ENCODE measurements at places on chromosomes 3 and 15.

GRCh38 chr3:126487151-126487771 lies 11.6 kb upstream of the ZXDC start:
- no peak overlapping the region for H3K4me3 ChIP-seq
- H3K4me1 ChIP-seq: peaks cover 4% of the 10 kb centered on the region

DNA sequence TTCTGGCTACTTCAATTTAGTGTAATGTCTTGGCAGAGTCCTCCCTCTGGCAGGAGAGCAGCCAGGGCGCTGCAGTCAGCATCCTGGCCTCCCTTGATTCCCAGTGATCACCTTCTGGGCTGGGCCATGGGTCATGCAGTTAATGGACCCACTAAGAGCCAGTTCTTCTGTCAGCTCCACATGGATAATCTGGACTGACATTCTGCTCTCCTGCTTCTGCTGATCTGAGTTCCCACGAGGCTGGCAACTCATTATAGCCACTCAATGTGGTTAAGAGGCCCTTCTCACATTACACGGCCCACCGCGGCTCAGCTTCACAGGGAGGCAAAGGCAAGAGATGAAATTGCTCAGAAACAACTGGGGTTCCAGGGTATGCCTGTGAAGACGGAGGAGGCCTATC lies 94.0 kb downstream of the WDR76 start:
- no peak overlapping the region for H3K27ac ChIP-seq
- H3K27me3 ChIP-seq: no peaks in the 10 kb centered on the region
- H3K4me1 ChIP-seq: peaks cover 15% of the 10 kb centered on the region
- DNase-seq: no peak

DNA sequence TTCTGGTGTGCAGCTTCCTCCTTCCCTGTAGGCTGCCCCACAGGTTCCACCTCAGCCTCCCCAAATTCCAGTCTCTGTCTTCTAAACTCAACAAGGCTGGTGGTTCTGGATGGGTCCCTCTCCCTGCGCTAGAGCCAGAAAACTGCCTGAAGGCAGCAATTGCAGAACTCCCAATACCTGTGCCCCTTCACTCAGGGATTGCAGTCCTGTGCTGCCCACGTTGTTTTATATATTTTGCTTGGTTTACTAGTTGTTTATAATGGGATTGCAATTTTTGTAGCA lies 14.8 kb upstream of the NPTN start:
- H3K4me1 ChIP-seq: no peaks in the 10 kb centered on the region
- H3K4me3 ChIP-seq: no peak overlapping the region
- H3K27ac ChIP-seq: no peak overlapping the region
- no peaks in the 10 kb centered on the region for H3K36me3 ChIP-seq
- no peak for DNase-seq

DNA sequence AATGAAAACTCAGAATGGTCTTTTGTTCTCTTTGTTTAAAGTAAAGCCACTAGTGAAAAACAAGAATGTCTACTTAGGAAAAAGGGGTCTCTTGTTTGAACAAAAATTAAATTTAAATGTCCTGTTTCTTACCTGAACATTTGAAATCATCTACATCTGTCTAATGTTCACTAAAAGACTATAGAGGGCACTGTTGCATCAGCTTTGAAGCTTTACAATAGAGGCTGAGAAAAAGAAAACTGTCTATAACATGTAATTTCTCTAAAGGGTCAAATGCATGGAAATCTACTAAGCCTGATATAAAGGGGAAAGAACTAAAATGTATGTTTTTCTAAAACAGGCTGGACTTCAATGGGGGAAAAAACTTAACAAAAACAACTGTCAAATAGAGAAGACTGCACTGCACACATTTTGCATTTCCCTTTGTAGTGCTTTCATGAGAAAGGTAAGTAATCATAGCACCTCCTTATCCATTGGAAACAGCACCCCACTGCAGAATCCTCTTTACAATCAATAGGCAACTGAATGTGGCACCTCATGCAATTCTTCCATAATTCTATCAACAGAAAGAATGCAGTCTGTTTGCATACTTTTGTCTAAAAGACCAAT lies 26.3 kb downstream of the DPH6 start:
- no peaks in the 10 kb centered on the region for H3K36me3 ChIP-seq
- no peak for DNase-seq
- H3K27ac ChIP-seq: no peak overlapping the region
- H3K27me3 ChIP-seq: no peaks in the 10 kb centered on the region
- H3K4me1 ChIP-seq: peaks cover 24% of the 10 kb centered on the region

DNA sequence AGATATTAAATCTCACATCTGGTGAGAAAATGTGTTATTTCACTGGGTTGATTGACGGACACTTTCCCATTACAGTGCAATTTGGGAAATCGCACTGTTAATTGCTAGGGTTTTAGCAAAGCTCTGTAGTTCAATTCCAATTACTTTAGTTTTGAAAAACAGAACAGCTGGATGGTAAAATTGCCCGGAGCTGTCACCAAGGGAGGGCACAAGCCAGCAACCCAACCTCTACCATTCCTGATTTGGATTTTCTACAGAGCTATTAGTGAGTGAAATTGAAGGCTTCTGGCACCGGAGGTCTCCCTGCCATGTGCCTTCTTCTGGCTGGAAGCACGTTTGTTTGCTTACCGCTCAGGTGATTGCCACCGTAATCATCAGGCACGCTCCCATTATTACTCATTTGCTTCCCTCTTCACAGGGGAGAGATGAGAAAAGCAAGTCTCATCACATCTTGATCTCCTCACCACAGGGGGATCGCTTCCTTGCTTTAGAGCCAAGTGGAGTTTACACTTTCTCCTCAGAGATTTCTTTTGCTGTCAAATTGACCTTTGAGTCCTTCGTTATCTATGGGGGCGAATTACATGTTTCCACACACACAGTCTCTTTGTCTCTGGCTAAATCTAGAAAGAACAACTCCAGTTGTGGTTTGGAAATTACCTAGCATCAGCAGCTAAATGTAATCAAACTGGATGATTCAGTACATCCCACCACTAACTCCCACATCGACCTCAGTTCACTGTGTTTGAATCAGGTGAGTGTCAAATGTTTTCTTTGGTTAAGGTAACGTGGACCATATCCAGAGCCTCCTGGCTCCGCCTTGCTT lies 421.7 kb upstream of the GOLIM4 start:
- H3K4me1 ChIP-seq: no peaks in the 10 kb centered on the region
- no peak for DNase-seq
- H3K36me3 ChIP-seq: no peaks in the 10 kb centered on the region
- no peak overlapping the region for H3K4me3 ChIP-seq
- no peaks in the 10 kb centered on the region for H3K27me3 ChIP-seq

GRCh38 chr3:127153506-127153815 lies 39.5 kb upstream of the PRR23E start:
- no peaks in the 10 kb centered on the region for H3K36me3 ChIP-seq
- no peaks in the 10 kb centered on the region for H3K4me1 ChIP-seq
- H3K27me3 ChIP-seq: peaks cover 2% of the 10 kb centered on the region
- H3K4me3 ChIP-seq: no peak overlapping the region
- no peak for DNase-seq

DNA sequence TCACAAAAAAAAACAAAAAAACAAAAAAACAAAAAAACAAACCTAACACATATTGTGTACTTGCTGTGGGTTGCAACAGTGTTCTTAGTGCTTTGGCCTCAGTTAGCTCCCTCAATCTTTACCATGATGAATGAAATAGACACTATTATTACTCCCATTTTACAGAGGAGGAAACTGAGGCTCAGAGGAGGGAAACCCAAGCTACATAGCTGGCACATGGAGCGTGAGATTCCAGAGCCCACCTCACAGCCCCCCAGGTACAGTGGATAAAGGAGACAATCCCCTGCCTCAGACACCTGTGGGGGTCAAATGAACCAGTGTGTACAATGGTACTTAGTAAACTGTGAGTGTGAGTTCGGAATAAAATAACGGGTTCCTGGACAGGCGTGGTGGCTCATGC lies 104.9 kb upstream of the SMAD3 start:
- H3K4me3 ChIP-seq: no peak overlapping the region
- DNase-seq: no peak
- H3K27me3 ChIP-seq: no peaks in the 10 kb centered on the region
- no peaks in the 10 kb centered on the region for H3K4me1 ChIP-seq
- H3K36me3 ChIP-seq: no peaks in the 10 kb centered on the region

- H3K27me3 ChIP-seq: no peaks in the 10 kb centered on the region
- H3K4me1 ChIP-seq: no peaks in the 10 kb centered on the region
- H3K36me3 ChIP-seq: no peaks in the 10 kb centered on the region
- H3K4me3 ChIP-seq: no peak overlapping the region
Measured at GRCh38 chr15:40852529-40852928, 8.7 kb downstream of the SPINT1 start.

- DNase-seq: no peak
- no peaks in the 10 kb centered on the region for H3K36me3 ChIP-seq
- H3K4me3 ChIP-seq: no peak overlapping the region
- H3K27me3 ChIP-seq: no peaks in the 10 kb centered on the region
Measured at GRCh38 chr3:161745741-161746140, 249.1 kb downstream of the OTOL1 start.

GRCh38 chr15:25987638-25988037 lies 124.5 kb upstream of the ATP10A start:
- H3K4me1 ChIP-seq: no peaks in the 10 kb centered on the region
- no peak for DNase-seq
- H3K27me3 ChIP-seq: no peaks in the 10 kb centered on the region
- no peak overlapping the region for H3K4me3 ChIP-seq
- no peaks in the 10 kb centered on the region for H3K36me3 ChIP-seq

DNA sequence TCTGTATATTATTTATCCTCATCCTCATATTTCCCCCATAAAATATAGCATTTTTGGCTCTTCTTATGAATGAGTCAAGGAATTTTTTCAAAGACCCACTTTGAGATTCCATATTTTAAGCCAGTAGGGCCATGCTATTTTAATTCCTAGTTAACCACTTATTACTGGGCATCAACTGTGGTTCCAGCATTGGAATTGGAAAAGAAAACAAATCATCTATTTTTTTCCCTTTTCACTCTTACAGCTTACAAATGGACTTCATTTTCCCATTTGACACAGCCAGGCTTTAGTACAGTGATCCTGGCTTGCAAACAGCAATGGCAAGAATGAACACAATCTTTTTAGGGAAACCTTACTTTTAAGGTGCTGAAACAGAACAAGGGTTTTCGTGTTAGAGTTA lies 19.4 kb upstream of the PLCL2 start:
- H3K27me3 ChIP-seq: no peaks in the 10 kb centered on the region
- H3K27ac ChIP-seq: no peak overlapping the region
- no peaks in the 10 kb centered on the region for H3K36me3 ChIP-seq
- DNase-seq: no peak
- H3K4me3 ChIP-seq: no peak overlapping the region
- peaks cover 19% of the 10 kb centered on the region for H3K4me1 ChIP-seq

- H3K4me1 ChIP-seq: no peaks in the 10 kb centered on the region
- H3K27ac ChIP-seq: no peak overlapping the region
- H3K36me3 ChIP-seq: no peaks in the 10 kb centered on the region
- no peak overlapping the region for H3K4me3 ChIP-seq
- no peaks in the 10 kb centered on the region for H3K27me3 ChIP-seq
Measured at GRCh38 chr3:140994316-140994715, 52.7 kb downstream of the SLC25A36 start.

DNA sequence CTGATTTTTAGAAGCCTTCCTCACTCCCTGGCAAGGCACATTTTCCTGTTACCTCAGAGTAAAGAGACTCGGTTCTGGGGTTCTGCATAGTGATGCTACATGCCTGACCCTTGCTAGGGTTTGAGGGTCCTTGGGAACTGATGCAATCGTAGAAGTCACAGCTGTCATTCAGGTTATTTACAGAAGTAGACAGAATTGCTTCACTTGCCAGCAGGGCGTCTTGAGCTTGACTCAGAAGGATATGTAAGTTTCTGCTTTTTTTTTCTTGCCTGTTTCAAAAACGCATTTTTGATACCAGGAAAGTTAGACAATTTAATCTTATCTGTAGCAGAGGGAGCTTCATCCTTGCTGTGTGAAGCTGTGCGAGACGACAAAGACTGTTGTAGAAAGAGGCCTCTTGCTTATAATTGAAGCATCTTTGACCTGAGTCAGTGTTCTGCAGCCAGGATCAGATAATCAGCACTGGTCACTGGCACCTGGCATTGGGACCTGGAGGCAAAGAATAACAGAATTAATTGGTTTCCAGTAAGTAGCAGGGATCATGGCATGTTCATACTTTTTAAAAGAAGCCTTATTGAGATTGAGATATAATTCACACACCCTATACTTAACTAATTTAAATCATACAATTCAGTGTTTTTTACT lies 24.8 kb downstream of the CACNA1D start:
- H3K27me3 ChIP-seq: no peaks in the 10 kb centered on the region
- H3K27ac ChIP-seq: no peak overlapping the region
- H3K4me1 ChIP-seq: peaks cover 11% of the 10 kb centered on the region
- DNase-seq: no peak
- H3K36me3 ChIP-seq: no peaks in the 10 kb centered on the region

- H3K4me1 ChIP-seq: peaks cover 43% of the 10 kb centered on the region
- H3K27ac ChIP-seq: no peak overlapping the region
- DNase-seq: no peak
- no peaks in the 10 kb centered on the region for H3K36me3 ChIP-seq
Measured at GRCh38 chr3:15310491-15311370, 21.7 kb downstream of the SH3BP5 start.

- H3K27me3 ChIP-seq: no peaks in the 10 kb centered on the region
- peak overlapping the region; percentile 54 for H3K27ac ChIP-seq
- H3K4me3 ChIP-seq: no peak overlapping the region
- no peaks in the 10 kb centered on the region for H3K36me3 ChIP-seq
- peaks cover 17% of the 10 kb centered on the region for H3K4me1 ChIP-seq
Measured at GRCh38 chr3:67289626-67290025, 291.5 kb downstream of the KBTBD8 start.

- H3K4me3 ChIP-seq: no peak overlapping the region
- no peaks in the 10 kb centered on the region for H3K4me1 ChIP-seq
- DNase-seq: no peak
- no peaks in the 10 kb centered on the region for H3K27me3 ChIP-seq
Measured at GRCh38 chr15:94443186-94443585, 211.8 kb downstream of the MCTP2 start.

DNA sequence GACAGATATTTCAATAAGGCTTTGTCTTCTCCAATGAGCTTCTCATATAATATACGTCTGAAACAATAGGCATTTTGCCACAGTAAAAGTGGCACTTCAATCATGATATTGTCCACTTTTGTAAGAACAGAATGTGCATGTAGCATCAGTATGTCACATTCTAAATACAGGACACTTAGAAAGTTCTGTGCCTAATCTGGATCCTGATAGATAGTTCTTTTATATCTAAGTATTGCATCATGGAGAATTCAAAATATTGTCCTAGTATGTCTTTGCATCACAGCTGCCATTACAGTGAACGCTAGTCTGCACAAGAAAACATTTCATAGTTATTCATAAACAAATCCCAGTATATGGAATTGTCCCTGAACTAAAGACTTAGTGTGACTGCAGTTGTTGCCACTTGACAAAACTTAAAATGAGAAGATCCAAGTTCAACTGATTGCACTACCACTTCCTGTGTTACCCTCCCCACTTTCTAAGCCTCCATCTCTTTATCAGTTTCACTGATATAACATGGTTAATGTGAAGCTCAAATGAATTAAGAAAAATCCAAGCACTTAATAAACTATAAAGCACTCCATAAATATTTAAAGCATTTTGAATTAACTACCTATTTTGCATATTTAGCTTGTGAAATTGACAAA lies 19.6 kb downstream of the LRRFIP2 start:
- H3K27ac ChIP-seq: no peak overlapping the region
- H3K36me3 ChIP-seq: peaks cover 6% of the 10 kb centered on the region
- DNase-seq: no peak

- no peaks in the 10 kb centered on the region for H3K27me3 ChIP-seq
- DNase-seq: no peak
- H3K4me3 ChIP-seq: no peak overlapping the region
Measured at GRCh38 chr15:57263520-57263919, 112.8 kb upstream of the CGNL1 start.

- H3K4me1 ChIP-seq: peaks cover 12% of the 10 kb centered on the region
- no peaks in the 10 kb centered on the region for H3K27me3 ChIP-seq
- no peak for DNase-seq
- no peak overlapping the region for H3K27ac ChIP-seq
Measured at GRCh38 chr3:51938780-51939425, 2.8 kb downstream of the RRP9 start.

Measured in thoracic aorta (tissue), 2 donors.